OCI-M1 (cell line): ENCODE measurements at places on chromosomes 13 and 19.

- no peak for DNase-seq
These were observed 536.0 kb downstream of the KLF12 start for GRCh38 chr13:73598020-73598712.

DNA sequence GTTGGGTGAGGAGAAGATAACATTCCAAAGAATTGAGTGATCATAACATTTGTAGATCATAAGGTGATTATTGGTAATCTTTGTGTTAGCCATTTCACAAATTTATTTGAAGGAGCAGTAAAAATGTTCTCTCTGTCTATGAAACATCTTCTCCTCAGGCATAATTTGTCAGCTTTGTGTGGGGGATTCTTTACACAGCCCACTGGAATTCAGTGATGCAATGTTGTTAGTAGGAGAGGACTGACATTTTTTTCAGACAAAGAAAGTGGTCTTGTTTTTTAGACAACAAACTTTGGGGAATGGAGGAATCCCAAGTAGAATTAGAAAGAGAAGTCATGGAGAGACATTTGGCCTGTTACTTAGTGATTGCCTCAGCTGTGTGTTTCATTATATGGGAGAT lies 100.3 kb downstream of the ITGBL1 start:
- peak; percentile 51 for DNase-seq

DNA sequence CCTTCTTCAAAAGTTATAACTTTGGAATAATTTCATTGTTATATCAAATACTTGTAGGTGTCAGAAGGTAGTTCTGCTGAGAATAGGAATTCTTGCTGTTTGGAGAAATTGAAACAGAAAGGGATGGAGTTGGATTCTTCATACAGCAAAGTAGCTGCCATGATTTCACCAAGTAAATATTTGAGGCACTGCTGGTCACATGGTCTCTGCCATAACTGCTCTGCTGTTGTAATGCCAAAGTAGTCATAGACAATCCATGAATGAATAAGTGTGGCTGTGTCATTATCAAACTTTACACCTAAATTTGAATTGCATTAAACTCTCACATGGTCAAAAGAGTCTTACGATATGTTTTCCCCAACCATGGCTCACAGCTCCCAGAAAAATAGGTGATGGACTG lies 308.6 kb downstream of the GPC6 start:
- no peak for DNase-seq

GRCh38 chr19:49342291-49342721 lies 7.1 kb downstream of the CD37 start:
- DNase-seq: no peak

DNA sequence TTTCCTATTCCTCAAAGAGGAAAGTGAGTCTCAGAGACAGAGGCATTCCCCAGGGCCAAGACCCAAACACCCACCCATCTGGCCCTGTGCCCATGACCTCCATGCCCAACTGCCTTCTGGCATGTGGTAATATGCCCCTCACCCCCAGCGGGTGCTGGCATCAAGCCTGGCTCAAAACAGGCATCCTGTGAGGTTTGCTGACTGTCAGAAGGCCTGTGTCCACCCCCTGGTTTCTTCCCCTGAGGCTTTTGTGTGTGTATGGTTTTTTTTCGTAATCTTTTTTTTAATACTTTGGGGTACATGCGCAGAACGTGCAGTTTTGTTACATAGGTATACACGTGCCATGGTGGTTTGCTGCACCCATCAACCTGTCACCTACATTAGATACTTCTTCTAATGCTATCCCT lies 7.6 kb upstream of the KANK2 start:
- no peak for DNase-seq

DNA sequence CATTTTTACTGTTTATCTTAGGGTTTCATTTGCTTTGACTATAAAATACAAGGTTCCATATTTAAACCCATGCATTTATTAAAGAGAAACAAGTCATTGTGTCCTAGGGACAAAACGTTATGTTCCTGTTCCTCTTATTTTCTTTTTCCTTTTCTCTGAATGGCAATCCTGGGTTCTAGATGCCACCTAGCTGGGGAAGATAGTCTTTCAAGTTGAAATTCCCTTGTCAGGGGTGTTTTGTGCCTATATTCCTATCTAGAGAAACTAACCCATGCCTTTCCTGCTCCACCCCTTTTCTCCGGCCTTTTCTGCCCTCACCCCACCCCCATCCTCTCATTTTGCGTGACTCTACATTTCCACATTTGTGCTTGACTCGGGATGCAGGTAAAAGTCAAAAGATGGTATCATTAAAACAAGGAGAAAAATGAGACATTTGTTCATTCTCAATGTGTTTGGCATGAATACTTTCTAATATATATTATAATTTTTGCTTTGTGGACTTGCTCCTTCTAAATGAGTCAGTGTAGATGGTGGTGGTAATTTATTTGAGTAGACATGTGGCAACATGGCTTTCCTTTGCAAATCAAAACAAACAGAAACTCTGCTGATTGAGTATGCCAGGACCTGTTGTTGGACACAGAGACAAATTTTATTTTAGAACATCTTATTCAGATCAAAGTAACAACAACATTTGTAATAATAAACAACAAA lies 26.8 kb upstream of the STARD13 start:
- peak; percentile 50 for DNase-seq

DNA sequence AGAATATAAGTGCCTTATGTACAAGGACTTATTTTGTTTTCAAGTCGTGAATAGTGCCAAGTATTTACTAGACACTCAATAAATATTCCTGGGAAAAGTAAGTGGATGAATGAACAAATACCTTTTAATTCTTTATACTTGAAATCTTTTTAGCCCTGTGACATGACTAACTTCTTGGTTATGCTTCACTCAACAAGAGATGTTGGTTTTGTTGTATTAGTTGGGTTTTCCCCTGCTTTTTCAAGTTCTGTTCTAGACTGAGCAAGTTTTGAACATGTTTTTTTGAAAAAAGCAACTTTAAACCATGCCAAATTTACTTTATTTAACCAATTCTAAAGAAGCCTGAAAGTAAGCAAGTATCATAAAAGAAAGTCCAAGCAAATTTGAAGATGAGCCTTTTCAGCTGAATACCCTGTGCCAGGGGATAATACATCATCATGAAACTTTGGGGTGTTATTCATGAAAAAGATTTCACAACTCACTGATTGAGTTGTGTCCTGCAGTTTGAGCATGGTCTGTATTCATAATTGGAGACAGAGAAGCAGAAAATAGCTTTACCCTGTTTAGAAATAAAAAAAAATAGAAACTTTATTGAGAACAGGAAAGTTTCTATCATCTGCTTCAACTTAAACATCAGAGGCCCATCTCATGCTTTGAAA lies 11.1 kb downstream of the LMO7 start:
- no peak for DNase-seq

- peak; percentile 29 for DNase-seq
These were observed 18.5 kb upstream of the SPRY2 start for GRCh38 chr13:80359414-80359777.

DNA sequence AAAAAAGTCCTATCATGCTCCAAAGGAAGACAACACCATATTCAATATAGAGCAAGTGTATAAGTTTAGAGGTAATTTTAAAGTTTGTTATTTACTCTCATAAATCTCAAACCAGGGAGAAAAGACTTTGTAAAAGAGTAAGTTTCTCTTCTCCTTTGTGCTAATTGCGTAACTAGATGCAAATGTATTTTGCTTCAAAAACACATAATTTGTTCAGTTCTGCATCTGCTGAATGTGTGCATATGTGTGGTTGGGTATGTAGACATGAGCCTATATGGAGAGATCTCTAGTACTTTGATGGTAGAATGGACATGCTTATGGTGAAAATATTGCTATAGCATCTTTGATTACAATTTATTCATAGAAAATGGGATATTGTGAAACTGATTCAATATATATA lies 17.8 kb upstream of the MIR17HG start:
- DNase-seq: no peak

DNA sequence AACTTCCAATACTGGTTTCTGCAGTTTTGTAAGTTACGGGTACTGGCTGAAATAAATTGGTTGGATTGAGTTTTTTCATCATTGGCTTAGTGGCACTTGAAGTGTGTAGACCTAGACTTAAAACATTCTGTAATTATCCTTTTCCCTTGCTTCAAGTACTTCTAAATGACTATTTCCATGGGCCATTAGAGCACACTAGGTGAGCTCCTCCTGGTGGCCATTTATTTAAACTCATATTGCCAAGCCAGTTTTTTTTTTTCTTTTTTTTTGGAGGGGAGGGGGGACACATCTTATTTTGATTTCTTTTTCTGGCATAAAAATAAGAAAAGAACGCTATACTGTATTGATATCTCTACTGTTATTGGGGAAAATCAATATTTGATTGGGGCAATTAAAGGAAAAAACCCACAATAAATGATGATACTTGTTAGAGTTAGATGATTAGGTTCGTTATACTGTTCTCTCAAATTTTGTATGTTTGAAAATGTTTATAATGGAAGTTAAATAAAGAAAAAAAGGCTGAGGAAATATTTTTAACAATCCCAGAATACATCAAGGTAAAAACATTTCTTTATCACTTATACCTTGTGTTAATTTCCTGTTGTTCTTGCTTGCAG lies 82.9 kb downstream of the PDS5B start:
- DNase-seq: peak; percentile 69

DNA sequence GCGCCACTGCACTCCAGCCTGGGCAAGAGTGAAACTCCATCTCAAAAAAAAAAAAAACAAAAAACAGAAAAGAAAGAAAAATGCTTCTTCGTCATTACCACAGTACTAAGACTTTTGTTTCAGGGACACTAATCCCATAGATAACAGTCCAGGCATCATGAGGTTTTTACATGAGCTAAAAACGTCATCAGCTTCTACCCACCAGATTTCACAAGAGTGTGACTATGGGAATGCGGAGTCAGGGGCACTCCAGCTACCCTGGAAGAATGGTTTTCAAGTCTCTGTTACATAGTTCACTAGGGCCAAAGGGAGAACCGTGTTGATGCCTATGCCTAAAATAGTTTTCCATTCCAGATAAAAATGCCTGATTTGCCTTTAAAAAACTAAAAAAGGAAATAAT lies 33.2 kb downstream of the RAB20 start:
- DNase-seq: peak; percentile 34

- peak; percentile 8 for DNase-seq
These were observed 54.7 kb upstream of the WASF3 start for GRCh38 chr13:26502826-26503225.
